Stimulated activated CD8-positive, alpha-beta memory T cell treated with anti-CD3 and anti-CD28 coated beads, Interleukin-7, amount 100 ng/mL, for 1 hour (primary cell): ENCODE measurements at places on chromosomes 2 and 18.

- no peak for DNase-seq
These were observed 58.5 kb upstream of the TXNDC2 start for GRCh38 chr18:9827211-9827792.

DNA sequence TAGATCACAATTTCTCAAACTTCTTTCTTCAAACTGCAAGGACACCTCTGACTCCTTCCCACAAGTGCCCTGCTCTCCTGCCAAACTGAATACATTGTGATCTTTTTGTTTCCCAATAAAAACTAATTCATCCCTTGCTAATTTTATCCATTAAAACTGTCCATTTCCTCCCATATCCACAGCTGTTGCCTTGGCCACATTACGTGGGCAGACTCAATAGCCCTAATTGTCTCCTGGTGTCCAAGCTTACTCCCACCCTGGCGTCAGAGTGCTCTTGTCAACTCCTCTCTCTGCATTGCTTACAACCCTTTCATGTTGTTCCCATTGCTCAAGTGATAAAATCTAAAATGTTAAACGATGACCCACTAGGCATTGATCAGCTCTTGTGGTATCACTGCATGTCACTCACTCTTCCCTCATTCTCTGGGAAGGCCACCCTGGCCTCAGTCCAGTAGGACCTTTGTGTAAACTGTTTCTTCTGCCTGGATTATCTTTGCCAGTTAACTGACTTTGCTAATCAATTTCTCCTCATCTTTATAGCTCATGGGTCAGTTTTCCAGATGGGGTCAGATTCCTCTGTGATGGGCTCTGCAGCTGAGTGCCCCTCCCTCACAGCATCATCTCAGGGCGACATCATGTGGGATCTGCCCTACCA lies 525.0 kb downstream of the SLC4A3 start:
- no peak for DNase-seq

- DNase-seq = no peak
These were observed 261.0 kb downstream of the BCL2 start for GRCh38 chr18:63058521-63058920.

GRCh38 chr2:136093583-136093982 lies 24.4 kb downstream of the CXCR4 start:
- no peak for DNase-seq

DNA sequence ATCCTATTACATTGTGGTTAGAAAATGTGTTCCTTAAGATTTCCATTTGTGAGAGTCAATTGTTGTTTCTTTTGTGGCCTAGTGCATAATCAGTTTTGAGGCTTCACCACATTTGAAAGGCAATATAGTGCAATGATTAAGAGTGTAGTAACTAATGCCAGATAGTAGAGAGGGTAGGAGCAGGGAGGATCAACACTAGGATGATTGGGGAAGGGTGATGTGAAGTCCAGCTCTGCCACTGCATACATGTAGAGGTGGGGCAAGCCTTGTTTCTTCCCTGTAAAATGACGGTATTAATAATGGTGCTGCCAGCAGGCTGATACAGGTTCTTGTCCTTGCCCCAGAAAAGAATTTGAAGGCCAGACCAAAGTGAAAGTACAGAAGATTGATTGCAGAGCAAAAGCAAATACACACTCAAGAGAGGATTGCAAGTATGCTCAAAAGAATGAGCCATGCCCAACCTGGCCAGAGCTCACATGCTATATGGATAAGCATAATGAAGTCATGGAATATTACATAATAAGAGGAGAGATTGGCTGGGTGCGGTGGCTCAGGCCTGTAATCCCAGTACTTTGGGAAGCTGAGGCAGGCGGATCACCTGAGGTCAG lies 8.0 kb downstream of the SP100 start:
- no peak for DNase-seq

DNA sequence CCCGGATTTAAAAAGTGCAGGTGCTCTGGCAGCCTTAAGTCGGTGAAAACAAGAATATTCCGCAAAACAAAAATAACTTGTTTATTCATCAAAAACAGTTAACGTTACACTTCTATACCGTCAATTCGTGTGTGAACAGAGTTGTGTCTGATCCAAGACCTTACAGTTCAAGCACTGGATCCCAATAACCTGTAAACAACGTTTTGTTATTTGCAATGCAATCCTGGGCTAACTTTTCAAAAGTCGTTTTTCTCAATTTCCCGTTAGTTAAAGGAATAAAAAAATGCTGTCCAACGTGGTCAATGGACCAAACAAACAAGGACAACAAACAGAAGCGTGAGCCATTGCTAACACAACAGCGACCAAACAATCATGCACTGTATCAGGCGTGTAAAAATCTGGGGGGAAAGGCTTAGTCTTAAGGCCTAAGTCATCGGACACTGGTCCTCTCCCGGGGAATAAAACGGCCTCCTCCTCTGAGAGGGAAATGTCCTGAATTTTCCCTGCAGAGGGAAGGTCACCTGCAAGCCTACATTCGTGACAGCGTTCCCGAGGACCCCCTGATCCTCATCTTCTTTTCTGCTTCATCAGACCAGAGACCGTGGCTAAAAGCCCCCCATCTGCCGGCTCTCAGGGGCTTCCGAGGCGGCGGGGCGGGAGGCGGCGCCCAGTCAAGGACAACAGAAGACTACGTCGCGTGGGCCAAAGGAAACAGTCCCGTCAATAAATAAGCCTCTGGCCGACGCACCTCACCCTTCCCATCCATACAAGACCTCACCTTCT lies 490 bp downstream of the NDUFS1 start:
- no peak for DNase-seq

- no peak for DNase-seq
These were observed 3.0 kb upstream of the ST8SIA5 start for GRCh38 chr18:46759890-46760289.

GRCh38 chr2:96977631-96978195 lies 8.7 kb downstream of the FAM178B start:
- DNase-seq = no peak

- no peak for DNase-seq
These were observed 1.7 kb downstream of the CYP20A1 start for GRCh38 chr2:203240491-203240890.

GRCh38 chr2:161981679-161982250 lies 92.2 kb downstream of the DPP4 start:
- no peak for DNase-seq

DNA sequence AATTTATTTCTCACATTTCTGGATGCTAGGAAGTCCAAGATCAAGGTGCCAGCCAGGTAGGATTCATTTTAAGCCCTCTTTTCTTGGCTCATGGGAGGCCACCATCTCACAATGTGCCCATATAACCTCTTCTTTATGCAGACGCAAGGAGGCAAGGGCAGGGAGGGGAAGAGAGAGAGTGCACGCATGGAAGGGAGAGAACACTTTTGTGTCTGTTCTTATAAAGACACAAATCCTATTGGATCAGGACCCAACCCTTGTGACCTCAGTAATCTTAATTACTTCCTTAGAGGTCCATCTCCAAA lies 32.5 kb downstream of the CMPK2 start:
- no peak for DNase-seq

DNA sequence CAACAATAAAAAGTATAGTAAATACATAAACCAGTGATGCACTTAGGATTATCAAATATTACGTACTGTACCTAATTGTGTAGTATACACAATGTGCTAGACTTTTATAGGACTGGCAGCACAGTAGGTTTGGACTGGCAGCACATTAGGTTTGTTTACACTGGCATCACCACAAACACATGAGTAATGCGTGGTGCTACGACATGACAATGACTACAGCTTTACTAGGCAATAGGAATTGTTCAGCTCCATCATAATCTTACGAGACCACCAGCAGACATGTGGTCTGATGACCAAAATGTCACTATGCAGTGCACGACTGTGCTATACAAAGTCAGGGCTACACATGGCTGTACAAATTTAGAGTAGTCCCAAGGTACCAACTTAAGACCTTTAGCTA lies 2.3 kb downstream of the MBOAT2 start:
- no peak for DNase-seq

GRCh38 chr18:23853448-23854195 lies 160.9 kb upstream of the TTC39C start:
- DNase-seq = no peak

- DNase-seq = peak; percentile 57
These were observed 1.6 kb upstream of the MYL12A start for GRCh38 chr18:3245853-3246634.

DNA sequence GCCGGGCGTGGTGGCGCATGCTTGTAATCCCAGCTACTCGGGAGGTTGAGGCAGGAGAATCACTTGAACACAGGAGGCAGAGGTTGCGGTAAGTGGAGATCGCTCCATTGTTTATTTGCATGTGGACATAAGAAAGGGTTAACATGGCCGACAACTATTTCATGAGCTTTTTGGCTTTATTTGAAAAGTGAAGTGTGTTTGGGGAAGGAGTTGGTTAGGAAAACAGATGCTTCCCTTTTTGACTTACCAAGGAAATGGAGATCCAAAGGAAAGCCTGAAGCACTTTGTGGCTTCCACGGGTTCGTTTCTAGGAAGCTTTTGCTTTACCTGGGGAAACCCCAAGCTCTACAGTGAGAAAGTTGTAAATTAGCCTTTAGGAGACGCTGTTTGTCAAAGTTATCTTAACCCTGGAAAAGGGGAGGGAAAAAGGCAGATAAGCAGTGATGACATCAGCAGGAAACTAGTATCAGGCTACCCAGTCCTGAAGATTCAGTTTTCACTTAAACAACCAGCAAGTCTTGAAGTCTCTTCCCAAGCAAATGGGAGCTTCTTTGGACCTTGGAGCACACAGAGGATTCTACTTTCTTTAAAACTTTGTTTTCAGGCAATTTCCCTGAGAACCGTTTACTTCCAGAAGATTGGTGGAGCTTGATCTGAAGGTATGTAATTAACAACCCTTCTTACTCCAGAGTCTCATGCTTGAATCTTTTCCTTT lies at the start of gene CASP10:
CASP10 (plus strand) TSS at position 492 of the 715 bp plus-strand sequence. CDS start 2,637 bp downstream, outside the sequence.
- DNase-seq = no peak

GRCh38 chr2:88307817-88308216 lies 137.7 kb downstream of the THNSL2 start:
- no peak for DNase-seq

DNA sequence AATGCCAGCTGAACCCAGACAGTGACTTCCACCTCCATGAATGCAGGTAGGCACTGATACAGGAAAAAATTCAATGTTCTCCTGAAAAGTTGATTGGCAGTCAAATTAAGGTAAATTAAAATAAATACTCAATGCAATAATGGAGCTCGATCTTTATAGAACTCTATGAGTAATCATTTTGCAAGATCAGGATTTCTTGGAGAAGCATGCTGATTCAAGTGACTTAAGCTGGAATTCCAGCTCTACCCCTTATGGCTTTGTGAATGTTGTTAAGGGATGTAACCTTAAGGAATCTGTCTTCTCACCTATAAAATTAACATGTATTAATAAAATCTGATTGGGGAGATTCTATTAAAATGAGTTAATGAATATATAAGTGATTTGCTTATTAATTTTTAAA lies 145.1 kb downstream of the QPCT start:
- DNase-seq = no peak

DNA sequence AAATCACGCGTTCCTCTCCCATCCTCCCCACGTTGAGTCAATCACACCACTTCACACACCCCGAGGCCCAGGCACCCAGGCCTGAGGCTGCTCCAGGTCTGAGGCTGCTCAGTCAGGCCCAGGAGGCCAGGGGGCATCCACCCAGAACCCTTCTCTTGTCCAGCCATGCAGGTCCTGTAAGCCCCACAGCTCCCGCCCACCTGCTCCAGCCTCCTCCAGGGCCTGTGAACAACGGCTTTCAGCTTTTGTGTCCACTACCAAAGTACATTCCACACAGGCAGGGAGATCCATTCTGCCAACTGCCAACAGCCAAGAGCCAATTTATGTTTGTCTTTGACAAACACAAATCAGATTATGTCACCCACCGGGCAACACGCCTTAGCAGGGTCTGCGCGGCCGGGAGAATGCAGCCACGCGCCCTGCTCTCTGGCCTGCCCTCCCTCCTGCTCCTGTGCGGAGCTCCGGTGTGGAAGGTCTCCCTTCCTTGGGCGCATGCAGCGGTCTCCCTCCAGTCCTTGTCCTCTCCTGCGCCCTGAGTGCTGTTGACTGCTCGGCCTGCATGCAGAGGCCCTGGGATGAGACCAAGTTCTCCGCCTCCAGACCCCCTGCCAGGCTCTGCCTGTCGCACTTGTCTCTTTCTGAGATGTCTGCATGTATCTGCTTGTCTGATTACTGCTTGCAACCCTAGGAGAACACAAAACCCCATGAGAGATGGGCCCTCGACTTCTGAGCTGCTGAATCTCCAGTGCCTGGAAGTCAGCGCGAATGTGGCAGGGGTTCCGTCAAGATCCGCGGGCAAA lies 146.6 kb downstream of the ZNF516 start:
- DNase-seq = no peak

DNA sequence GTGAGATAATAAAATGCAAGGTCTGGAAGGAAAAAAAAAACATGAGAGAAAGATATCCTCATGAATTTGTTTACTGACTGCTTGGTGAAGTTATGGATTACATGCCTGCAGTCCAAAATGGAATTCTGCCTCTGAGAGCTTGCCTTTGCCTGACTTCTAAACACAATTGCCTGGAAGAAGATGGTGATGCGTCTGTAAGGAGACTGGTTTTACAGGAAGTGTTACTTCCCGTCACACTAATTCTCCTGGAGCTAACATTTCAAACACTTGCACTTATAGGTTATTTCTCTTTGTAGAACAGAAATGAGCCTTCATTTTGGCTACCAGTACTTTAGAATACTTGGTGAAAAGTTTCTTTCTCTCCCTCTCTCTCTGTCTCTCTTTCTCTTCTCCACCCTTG lies 884.3 kb downstream of the TSN start:
- no peak for DNase-seq

DNA sequence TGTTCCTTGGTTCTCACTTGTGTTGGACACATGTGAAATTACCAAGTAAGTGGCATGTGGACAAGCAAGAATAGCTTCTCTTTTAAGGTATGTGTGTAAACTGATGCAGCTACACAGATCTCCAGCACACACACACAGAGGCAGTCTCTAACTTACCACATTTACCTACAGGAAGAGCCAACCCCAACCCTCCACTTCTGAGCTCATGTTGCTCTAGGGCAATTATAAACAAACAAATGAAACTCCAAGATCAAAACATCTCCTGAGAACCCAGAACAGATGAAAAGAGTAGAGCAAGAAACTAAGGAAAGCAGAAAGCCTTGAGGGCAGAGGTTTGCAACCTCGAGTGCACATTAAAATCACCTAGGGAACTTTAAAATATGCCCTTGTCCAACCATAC lies 16.0 kb upstream of the TMEM37 start:
- no peak for DNase-seq

DNA sequence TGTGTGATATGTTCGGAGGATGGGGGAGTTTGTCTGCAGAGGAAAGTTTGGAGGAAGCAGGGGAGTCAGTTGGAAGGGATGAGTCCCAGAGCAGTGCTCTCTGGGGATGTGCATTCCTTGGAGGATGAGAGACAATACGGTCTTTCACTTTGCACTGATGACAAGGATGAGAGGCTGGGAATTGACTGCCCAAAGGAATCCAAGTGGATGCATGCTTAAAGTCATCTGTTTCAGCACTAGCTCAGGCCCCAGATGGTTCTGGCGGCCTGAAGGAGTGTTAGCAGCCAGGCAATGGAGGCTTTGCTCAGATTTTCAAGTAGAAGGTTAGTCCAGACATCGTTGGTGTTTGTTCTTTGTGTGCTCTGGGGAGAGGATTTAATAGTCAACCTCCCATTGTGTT lies 100.2 kb downstream of the CRIM1 start:
- no peak for DNase-seq
